NCI-H1436 treated with DMSO at 0.1 percent for 48 hours (cell line): ENCODE measurements at places on chromosomes 4 and X.

DNA sequence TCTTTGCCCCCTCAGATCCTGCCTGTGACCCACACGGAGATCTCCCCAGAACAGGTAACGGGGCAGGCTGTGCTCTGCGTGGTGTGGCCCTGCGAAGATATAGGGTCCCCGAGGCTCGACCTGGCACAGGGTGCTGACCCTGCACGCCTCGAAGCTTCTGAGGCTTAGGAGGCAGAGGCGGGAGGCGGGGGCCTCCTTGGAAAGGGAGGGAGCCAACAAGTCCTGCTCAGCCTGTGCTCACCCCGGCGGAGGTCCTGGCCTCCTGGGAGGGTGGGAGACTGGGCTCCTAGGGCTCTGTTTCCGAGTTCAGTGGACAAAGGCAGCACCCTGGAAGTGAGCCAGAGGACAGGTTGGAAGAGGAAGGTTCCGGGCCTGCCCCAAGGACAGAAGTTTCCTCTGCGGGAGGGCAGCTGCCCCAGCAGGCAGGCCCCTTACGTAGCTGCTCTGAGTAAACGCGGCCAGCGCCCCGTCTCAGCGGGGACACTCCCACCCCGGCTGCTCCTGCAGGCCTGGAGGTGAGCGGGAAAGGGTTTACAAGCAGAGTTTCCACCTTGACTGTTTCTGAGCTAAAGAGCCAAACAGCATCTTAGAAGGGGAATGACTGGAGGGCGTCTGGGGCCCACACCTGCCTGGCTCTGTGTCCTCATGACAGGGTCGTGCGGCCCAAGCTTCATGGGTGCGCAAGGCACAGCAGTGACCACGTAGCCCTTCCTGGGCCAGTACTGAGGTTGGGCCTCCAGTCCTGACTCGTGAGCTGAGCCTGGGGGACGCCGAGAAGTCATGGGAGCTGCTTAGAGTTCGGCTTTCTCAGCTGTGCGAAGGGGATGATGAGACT lies 16.1 kb downstream of the TMEM175 start:
- no peak for DNase-seq

GRCh38 chr4:31089815-31090214 lies 369.6 kb downstream of the PCDH7 start:
- peak; percentile 69 for DNase-seq

- no peak for DNase-seq
Measured at GRCh38 chr4:110211770-110212061, 13.3 kb upstream of the ELOVL6 start.

GRCh38 chrX:20507901-20508620 lies 241.4 kb upstream of the RPS6KA3 start:
- DNase-seq = no peak

DNA sequence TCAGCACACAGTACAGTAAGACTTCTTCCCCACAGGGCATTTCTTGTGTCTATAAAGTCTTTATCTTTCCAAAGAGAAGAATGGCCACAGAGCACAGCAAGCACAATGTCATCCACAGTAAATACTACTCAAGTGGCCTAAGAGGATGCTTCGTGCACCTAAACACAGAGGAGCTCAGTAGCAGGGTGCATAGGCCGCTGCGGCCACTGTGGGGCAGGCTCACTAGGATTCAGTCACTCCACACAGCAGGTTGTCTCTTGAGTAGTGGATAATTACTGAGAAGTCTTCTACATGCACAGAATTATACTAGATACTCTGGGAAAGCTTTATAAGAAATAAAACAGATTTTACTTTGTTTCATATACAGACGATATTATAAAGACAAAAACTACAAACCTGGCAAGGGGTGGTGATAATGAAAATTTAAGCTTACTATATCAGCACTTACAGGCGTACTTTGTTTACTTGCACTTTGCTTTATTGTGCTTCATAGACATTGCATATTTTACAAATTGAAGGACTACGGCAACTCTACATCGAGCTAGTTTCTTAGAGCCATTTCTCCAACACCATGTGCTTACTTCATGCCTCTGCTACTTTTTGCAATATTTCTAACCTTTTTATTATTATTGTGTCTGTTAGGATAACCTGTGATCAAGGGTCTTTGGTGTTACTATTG lies 78.5 kb downstream of the PRDM5 start:
- no peak for DNase-seq
